ENCODE measurements at places on chromosomes 12 and 14.

DNA sequence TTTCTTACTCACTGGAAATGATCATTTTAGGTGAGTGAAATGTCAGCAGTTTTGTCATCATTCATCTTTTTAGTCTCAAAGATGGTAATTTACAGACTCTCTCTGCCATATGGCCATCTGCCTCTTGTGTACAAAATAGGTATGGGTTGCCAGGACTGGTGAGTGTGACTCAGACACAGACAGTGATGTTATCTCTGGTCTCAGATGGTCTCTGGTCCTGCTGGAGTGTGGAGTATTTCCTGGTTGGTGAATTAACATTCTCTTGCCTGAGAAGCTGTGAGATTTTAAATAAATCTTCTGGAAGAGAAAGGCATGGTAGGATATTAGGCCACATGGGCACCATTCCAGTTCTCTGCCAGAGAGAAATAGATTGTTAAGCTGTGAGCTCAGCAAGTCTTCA, 207.0 kb downstream of the ATP23 start:
- DNase-seq: no peak

GRCh38 chr12:7869137-7869536, 3.6 kb downstream of the SLC2A14 start:
- no peak for DNase-seq

DNA sequence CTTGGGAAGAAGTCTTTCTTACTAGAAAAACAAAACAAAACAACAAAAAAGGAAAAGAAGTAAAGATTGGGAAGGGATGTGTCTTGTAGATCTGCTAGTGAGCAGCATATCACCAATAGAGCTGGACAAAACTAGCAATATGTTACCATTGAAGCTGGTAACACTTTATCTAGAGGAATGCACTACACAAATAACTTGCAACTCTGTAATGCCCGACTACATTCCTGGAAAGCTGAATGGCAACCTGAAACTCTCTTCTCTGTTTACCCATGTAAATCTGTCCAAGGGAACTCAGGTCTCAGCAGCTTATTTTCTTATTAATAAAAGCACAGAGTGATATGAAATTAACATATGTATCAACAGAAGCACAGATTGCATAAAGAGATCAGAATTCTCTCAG, 624.4 kb downstream of the KCNH5 start:
- no peak for DNase-seq

- DNase-seq: no peak
These were observed 8.5 kb upstream of the FGF23 start for GRCh38 chr12:4388032-4388431.

DNA sequence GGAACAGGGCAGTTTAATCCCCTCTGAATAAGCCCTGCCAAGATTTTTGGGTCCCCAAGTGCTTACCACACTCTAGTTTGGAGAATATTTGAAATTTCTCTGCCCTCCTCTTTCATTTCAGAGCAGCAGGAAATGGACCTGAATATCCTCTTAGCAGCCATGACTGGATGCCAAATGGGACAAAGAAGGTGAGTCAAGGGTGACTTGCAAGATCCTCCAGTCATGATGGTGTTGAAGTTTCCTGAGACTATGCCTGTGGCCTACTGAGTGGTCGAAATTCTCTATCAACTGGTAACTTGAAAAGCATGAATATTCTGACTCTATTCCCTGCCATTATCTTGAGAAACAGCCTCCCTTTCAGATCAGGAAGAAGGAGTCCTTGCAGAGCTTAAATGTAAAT, 1674.7 kb upstream of the SEL1L start:
- no peak for DNase-seq

- no peak for DNase-seq
These were observed 43.1 kb downstream of the SOX5 start for GRCh38 chr12:23906329-23906728.

DNA sequence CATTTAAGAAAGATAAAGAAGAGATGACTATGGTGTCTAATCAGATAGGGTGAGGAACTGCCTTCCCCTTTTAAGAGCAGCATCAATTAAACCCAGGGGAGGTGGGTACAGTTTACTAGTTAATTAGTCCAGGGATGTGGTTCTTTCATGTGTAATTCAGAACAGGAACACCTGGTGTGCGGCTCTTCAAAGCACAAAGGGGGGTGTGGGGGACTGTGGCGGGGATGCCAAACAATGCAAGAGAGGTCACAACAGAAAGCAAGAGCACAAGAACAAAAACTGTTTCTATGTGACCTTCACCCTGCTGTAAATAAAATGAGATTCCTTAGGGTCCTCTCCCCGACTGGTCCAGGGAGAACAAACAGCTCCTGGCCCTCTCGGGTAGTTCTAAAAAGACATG, 183.9 kb upstream of the SOX5 start:
- no peak for DNase-seq

DNA sequence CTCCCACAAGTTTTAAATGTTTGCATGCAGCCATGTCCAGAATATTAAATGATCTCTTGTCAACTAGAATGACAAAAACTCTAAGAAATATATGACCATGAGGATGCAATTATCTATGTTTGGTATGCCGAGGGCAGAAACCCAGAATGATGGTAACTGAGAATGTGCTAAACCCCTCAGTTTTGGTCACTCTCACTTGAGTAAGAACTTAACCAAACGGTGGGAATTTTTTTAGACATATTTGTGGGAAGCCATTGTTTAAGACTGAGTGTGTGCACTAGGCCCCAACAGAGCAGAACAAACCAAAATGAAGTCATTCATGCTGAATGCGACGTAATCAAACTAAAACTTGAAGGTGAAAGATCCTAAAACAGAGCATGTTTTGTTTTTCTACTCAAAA, 1927.9 kb upstream of the SEL1L start:
- no peak for DNase-seq

DNA sequence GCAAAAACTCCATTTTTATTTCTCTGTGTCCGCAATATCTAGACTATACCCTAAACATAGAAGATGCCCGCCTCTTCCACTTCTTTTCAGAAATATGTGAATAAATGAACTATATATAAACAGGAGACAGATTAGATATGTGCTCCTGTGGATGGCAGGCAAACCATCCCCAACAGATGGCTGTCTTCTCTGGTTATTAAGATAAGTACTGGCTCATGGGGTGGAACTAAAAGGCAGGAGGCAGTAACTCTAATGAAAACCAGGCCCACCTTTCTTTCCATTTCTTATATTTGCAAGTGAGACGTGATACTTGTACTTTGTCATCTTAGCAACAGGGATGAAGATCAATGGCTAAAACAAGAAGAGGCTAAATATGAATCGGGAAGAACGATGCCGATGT, 20.2 kb downstream of the E2F7 start:
- no peak for DNase-seq

DNA sequence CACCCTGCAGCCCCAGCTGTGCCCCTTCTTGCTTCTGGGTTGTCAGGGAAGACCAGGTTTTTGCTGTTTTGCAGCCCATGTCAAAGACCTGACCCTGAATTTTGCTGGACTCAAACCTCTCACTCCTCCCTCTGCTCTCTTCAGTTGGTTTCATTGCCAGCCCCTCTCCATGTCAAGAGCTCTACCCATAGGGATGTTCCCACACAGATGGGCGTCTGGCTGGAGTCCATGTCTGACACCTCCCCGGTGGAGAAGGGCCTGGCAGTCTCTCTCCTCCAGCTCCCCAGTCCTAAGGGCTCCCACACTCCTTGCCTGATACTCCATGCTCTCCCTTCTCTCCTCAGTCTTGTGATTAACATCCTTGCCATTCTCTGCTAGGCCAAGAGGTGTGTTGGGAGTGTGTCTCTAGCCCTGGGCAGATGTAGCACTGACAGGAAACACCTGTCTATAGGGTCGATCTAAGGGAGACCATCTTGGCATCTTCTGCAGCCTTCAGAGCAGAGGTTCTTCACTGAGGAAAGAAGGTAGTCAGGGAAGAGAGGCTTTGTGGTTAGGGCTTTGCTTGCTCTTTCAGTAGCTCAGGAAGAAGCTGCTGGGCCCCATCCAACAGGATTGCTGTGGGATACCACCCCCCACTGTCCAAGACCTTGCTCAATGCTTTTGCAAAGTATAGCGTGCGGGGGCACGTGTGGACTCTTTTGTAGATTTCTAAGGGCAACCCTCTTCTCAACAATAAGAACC, 4.7 kb downstream of the ASIC1 start:
- no peak for DNase-seq

- DNase-seq: no peak
These were observed 5.5 kb downstream of the TMEM63C start for GRCh38 chr14:77186911-77187648.

- no peak for DNase-seq
These were observed 11.8 kb upstream of the AMN1 start for GRCh38 chr12:31740628-31741027.

DNA sequence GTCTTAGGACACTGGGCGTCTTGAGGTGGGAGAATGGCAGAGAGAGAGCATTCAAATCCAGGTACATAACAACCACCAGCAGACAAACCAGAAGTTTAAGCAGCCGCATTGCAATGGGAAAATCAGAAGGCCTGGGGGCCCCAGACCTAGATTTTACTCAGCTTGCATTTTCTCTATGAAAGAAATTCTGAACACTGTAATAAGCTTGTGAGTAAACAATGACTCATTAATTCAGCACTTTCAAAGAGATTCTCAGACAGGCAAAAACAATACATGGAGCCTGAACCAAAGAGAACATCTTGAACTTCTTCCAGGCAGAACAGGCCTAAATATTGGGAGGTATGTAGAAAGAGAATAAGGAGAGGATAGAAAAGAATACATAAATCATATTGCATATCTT, 69.8 kb upstream of the IFNG-AS1 start:
- no peak for DNase-seq

DNA sequence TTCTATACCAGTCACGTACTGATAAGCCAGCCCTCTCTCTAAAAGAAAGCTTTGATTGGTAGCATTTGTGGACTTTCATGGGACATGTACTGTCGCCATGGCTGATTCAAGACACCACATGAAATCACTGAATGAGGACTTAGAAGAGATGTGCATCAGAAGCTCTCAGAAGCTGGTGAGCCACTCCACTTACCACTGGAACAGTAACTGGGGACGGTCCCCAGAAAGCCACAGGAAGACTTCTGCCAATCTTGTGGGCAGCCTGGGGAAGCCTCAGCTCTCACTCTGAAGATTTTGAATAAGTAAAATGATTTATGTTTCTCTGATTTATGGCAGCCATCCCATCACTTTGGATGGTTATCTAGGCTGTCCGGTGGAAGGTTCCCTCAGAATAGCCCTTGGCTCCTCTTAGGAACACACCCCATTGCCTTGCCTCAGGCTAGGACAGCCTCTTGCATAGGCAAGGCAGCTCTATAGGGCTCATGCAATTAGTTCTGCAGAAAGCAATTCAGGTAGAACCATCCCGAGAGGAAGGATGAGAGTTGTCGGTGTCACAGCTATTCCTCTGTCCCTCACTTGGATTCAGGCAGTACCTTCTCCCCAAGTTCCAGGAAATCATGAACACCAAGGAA, 9.8 kb downstream of the DHRS1 start:
- DNase-seq: no peak

DNA sequence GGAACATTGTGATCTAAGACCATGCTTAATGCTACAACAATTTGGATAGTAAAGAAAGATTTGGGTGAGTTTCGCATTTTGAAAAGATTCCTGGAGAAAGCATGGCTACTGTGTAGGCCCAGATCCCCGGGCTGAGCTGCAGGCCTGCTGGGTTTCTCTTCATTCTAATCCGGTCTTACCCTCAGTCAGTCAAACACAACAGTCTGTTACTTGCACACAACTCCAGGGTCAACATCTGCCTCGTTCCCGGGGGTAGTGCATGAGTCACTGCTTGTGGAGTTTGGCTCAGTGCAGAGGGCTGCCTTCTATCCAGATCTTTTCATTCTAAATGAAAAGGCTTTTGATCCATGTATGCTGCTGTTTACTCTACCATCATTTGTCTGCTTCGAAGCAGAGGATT, 60.4 kb upstream of the SEL1L start:
- peak; percentile 10 for DNase-seq

DNA sequence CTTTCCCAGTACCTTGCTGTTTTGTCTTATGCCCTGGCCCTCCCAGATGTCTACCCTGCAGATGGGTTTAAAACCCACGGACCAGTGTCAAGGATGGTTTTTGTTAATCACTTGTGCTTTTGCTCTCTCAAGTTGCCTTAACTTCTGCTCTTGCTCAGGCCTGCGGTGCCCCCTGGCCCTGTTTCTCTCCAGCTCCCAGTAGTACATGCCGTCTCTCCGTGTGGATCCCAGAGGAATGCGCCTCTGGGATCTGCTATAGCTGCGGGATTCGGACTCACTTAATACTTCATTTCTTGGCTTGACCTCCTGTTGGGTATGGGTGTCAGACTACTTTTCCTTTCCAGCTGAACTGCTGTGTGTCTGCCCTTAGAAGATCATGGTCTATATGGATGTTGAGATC, 14.5 kb downstream of the PLEKHG3 start:
- no peak for DNase-seq

DNA sequence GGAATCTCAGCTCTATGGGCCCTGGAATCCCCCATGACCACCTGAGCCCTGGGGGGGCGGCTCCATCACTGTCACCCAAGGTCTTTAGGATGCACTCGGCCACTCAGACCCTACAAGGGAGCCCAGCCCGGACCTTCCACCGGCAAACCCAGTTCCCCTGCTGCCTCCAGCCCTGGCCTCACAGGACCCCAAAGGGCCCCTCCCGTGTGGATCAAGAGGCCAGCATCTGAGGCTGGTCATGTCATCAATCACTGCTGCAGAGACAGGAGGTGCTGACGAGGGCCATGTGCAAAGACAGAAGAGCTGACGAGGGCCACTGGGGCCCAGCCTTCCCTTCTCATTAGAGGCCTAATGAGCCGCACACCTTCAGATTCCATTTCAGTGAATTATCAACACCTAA, 39.0 kb upstream of the SFSWAP start:
- no peak for DNase-seq

DNA sequence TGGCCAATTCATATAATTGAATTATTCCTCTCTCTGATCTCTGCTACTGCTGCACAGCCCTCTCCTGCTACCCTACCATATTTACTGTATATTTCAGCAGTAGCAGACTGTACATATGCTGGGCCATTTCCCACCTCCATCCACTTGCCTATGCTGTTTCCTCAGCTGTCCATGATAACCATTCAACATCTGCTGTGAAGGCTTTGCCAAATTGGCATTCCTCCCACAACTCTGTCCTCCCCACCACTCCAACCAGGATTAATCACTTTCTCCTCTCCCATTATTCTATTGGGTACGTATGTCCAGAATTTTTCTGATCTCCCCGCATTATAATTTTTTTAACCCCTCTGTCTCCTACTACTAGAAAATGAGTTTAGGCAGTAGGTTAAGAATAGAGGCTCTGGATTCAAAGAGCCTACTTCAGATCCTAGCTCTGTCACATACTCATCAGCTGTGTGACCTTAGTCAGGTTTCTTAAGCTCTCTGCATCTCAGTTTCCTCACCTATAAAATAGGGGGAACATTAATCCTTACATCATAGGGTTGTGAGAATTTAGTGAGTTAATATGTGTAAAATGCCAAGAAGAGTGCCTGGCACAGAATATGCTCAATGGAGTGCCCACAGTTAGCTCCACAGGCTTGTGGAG, 123.3 kb downstream of the KICS2 start:
- peak; percentile 27 for DNase-seq

- no peak for DNase-seq
These were observed 145.9 kb upstream of the SLCO1C1 start for GRCh38 chr12:20549108-20549719.

DNA sequence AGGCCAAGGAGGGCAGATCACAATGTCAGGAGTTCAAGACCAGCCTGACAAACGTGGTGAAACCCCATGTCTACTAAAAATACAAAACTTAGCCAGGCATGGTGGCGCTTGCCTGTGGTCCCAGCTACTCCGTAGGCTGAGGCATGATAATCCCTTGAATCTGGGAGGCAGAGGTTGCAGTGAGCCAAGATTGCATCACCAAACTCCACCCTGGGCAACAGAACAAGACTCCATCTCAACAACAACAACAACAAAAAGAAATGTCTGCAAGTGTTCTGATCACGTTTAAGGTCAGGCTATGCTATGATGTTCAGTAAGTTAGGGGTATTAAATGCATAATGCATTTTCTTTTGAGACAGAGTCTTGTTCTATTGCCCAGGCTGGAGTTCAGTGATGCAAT, 6.7 kb upstream of the PLD4 start:
- DNase-seq: no peak

Measured in gastrocnemius medialis (tissue), 4 donors.